HFFc6 (cell line): ENCODE measurements at places on chromosomes 2 and 18. TPM values are rescaled to one million over a fixed set of nuclear protein-coding genes. Genes with fewer than 3 reads are reported as not detected.
A peak's percentile ranks its signal among the peaks of the same experiment; 100 is the strongest.

Gene CCDC148
- total RNA-seq, result 0.68 to 1.3 TPM (median 1.2 TPM) in 3 replicates

Gene LOXHD1
- not detected in 2 replicates for total RNA-seq

Gene NGEF
- 0.36 TPM in 1 of 3 replicates, not detected in the others for total RNA-seq

Gene GAREM2
- total RNA-seq, result not detected in 3 replicates

DNA sequence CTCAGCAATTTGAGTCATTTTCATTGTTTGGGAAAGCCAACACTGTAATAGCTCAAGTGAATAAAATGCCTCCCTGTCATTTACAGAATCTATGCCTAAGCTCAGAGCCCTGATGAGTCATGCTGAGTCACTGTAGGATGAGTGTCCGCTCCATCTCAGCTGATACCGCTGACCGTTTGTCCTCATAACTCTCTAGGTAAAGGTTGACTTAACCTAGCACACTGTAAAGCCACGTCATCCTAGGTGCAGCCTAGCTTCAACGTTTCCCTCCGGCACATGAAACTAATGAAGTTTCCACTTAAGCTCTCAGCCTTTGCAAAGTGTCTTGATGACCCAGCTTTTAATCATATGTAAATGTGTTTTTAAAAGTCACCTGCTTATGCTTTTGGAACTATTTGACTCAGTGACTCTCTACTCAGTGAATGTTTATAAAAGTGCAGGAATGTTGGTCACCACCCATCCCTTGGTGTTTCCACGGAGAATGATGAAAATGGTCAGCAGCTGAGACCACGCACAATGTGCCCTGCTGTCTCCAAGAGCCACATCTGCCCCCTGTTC is 154.0 kb downstream of the PMAIP1 start:
- H3K27ac ChIP-seq, result peak overlapping the region; percentile 73
- H3K4me1 ChIP-seq, result peaks cover 47% of the 10 kb centered on the region
- peaks cover 16% of the 10 kb centered on the region for H3K36me3 ChIP-seq
- H3K4me3 ChIP-seq, result peak overlapping the region; percentile 67
- peaks cover 3% of the 10 kb centered on the region for H3K27me3 ChIP-seq
- DNase-seq, result peak; percentile 98

GRCh38 chr18:32896776-32897547 is 124.1 kb upstream of the KLHL14 start:
- no peak for DNase-seq
- peaks cover 2% of the 10 kb centered on the region for H3K27me3 ChIP-seq
- H3K36me3 ChIP-seq, result no peaks in the 10 kb centered on the region
- no peak overlapping the region for H3K4me3 ChIP-seq

DNA sequence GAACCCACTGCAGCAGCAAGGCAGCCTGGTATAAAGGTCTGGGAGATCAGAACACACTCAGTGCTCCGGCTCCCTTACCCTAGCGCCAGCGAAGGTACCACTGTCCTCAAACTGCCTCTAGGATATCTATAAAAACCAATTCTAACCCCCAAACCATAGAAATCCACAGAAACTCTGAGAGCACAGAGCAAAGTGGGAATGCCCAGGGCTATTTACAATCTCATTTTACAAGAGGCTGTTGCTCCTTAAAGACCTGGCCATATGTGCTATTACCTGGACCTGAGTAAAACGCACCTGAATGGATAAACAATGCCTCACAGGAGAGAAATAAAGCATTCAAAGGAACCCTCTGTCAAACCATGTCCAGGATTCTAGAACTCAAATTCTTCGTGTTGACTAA is 4.3 kb downstream of the STK39 start:
- peaks cover 2% of the 10 kb centered on the region for H3K27me3 ChIP-seq
- H3K4me1 ChIP-seq, result peaks cover 35% of the 10 kb centered on the region
- peaks cover 12% of the 10 kb centered on the region for H3K36me3 ChIP-seq
- no peak overlapping the region for H3K4me3 ChIP-seq

DNA sequence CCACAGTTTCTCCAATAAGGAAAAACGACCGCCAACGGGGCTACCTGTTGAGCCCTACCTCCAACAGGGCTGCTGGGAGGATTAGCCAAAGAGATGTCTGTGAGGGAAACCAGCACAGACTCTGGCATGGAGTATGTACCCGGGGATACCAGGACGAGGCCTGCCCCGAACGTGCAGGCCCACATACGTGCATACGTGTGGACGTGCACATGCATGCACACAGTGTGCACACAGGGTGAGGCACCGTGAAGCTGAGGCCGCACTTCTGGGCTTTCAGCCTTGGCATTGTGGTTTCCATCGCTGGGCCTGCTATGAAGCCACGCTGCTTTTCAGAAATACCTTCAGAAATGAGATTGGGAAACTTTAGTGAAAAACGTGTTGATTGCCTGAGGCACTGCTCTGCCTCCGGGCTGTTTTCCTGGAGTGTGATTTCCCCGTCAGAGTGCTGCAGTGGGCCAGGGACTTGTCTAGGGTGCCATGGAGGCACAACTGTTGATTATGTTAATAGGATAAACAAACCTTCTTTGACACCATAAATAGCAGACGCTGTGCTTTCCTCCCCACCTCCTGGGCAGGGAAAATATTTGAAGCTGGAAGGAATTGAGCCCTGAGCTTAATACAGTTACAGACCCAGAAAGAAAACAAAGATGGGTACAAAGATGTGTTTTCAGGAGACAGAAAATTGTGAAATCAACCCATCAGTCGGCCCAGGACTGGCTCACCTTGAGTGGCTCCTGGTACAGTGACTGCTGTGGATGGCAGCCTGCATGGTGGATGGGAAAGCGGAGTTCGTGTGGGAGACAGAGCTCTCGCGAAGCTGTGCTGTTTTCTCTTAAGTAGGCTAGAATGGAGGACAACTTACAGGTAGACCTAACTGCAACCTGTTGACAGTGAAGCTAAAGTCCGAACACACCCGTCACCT is 182.3 kb downstream of the FAM210A start:
- no peaks in the 10 kb centered on the region for H3K36me3 ChIP-seq
- DNase-seq, result no peak
- no peak overlapping the region for H3K4me3 ChIP-seq
- H3K27me3 ChIP-seq, result no peaks in the 10 kb centered on the region; the same call in none of the 2 replicates
- no peaks in the 10 kb centered on the region for H3K4me1 ChIP-seq

GRCh38 chr2:127609031-127609751 is 36.8 kb upstream of the GPR17 start:
- H3K36me3 ChIP-seq, result peaks cover 35% of the 10 kb centered on the region
- H3K4me3 ChIP-seq, result no peak overlapping the region
- DNase-seq, result no peak
- H3K4me1 ChIP-seq, result peaks cover 3% of the 10 kb centered on the region
- no peak overlapping the region for H3K27ac ChIP-seq

- no peaks in the 10 kb centered on the region for H3K36me3 ChIP-seq
- H3K27me3 ChIP-seq, result peaks cover 1% of the 10 kb centered on the region
- no peak overlapping the region for H3K4me3 ChIP-seq
- peak; percentile 32 for DNase-seq
- H3K4me1 ChIP-seq, result no peaks in the 10 kb centered on the region
These were observed 53.9 kb upstream of the CYTIP start for GRCh38 chr2:157497638-157498314.

- no peak for DNase-seq
- no peaks in the 10 kb centered on the region for H3K4me1 ChIP-seq
- H3K4me3 ChIP-seq, result no peak overlapping the region
These were observed 11.4 kb upstream of the PKDCC start for GRCh38 chr2:42036413-42036812.

DNA sequence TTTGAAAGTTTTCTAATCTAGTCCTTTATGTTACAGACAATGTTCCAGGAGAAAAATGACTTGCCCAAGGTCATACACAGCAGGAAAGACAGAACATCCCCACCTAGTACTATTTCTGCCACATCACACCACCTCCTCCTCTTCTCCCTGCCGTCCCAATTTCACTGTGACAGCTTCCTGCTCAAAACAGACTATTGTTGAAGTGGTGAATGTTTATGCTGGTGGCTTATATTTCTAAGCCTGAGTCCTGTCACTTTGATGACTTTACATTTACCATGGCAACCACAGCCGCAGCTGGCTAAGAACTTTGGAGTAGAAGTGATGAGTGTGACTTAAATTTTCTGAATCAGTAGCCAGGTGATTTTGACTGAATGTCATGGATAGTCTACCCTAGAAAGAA is 10.0 kb downstream of the GALNT5 start:
- no peak overlapping the region for H3K27ac ChIP-seq
- peaks cover 26% of the 10 kb centered on the region for H3K36me3 ChIP-seq
- peaks cover 32% of the 10 kb centered on the region for H3K4me1 ChIP-seq
- DNase-seq, result no peak
- H3K27me3 ChIP-seq, result no peaks in the 10 kb centered on the region
- H3K4me3 ChIP-seq, result no peak overlapping the region

DNA sequence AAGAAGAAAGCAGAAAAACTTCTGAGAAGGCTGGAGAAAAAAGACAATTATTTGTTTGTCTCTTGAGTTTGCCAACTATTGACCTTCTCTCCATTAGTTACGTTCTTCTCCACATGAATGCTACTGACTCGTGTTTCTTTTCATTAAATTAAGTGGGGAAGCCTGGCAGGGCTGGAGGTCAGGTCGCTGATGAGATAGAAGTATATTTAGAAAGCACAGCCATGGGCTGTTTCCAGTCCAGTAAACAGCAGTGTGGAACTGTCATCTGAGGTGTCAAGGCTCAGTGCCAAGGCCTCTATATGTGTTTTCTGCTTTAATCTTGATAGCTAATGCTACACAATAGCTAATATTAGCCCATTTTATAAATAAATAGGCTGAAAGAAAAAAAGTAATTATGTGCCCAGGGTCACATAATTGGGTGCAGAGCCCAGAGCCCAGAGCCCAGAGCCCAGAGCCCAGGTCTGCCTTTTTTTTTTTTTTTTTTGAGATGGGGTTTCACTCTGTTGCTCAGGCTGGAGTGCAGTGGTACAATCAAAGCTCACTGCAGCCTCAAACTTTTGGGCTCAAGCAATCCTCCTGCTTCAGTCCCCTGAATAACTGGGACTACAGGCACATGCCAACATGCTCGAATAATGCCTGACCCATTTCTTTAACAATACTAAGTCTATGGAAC is 6.3 kb downstream of the MSGN1 start:
- H3K27ac ChIP-seq, result no peak overlapping the region
- H3K4me1 ChIP-seq, result no peaks in the 10 kb centered on the region
- no peaks in the 10 kb centered on the region for H3K36me3 ChIP-seq
- H3K4me3 ChIP-seq, result no peak overlapping the region
- no peak for DNase-seq
